CD4-positive, CD25-positive, alpha-beta regulatory T cell (primary cell): ENCODE measurements at places on chromosomes 1 and 21.

- DNase-seq, result no peak
These were observed 62.4 kb downstream of the RERE start for GRCh38 chr1:8754993-8755392.

GRCh38 chr1:5566924-5567323 lies 425.3 kb downstream of the NPHP4 start:
- DNase-seq, result no peak

DNA sequence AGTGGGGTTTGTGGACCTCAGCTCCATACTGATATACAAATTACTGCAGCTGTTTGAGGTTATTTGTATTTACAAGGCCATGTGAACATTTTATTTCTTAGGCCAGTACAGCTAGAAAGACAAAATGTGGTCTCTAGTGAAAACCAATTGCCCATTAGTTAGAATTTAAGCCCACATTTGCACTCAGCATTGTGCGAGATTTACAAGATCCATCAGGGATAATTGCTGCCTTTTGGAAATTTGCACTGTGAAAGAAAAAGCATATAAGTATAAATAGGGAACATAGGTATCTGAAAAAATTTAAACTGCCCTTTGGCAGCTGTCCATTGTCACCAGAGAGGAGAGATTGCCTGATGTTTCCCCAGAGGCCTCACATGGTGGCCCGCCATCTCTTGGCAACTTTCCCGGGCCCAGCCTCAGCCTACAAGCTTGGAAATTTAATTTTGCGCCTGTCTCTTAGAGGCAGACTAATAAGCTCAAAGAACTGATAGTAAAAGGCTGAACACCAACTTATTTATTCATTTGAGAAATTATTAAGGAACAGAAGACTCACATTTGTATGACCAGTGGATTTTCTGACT lies 120.7 kb downstream of the MAP3K21 start:
- no peak for DNase-seq

GRCh38 chr1:92443893-92444292 lies 42.8 kb downstream of the GFI1 start:
- DNase-seq, result no peak

DNA sequence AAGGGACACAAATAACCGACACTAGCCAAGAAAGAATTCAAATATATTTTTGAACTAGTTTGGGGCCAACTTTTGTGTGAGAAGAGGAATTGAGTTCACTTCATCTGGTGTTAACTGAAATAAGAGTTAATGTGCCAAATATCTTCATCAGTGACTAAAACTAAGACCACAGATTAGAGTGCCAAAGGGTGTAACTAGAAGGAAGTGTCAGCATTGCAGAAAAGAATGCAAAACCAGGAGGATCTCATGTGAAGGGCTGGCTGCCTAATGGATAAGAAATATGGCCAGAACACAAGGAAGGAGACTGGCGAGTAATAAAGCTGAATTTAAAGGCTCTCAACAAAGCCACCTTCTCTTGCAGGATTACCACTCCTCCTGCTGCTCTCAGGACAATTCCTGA lies 61.8 kb upstream of the LRRC8D start:
- no peak for DNase-seq

DNA sequence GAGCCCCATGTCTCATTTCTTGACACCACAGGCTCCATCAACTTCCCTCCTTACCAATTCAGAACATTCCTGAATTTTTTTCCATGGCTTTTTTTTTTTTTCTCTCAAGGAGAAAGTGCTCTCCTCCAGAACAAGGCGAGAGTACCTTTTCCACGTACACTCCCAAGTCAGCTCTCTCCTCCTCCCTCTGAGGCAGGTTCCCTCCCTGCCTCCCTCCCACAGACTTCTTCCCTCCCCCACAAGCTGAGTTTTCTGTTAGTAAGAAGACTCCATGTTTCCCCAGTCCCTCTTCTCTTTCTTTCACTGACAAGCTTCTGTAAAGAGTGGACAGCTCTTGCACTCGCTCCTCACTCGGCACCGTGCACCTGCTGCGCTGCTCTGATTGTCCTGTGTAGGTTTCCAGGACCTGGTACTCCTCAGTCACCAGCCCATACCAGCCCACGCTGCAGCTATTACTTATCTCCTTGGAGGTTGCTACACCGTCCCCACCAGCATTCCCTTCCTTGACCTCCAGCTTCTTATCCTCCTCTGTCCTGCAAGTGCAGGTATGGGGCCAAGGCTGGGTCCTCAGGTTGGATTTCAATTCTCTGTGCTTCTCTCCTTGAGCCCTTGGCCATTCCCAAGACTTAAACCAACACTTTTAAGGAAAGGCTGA lies 3.8 kb downstream of the TRAF5 start:
- DNase-seq, result no peak

GRCh38 chr1:62058956-62059355 lies 135.7 kb upstream of the L1TD1 start:
- DNase-seq, result no peak

DNA sequence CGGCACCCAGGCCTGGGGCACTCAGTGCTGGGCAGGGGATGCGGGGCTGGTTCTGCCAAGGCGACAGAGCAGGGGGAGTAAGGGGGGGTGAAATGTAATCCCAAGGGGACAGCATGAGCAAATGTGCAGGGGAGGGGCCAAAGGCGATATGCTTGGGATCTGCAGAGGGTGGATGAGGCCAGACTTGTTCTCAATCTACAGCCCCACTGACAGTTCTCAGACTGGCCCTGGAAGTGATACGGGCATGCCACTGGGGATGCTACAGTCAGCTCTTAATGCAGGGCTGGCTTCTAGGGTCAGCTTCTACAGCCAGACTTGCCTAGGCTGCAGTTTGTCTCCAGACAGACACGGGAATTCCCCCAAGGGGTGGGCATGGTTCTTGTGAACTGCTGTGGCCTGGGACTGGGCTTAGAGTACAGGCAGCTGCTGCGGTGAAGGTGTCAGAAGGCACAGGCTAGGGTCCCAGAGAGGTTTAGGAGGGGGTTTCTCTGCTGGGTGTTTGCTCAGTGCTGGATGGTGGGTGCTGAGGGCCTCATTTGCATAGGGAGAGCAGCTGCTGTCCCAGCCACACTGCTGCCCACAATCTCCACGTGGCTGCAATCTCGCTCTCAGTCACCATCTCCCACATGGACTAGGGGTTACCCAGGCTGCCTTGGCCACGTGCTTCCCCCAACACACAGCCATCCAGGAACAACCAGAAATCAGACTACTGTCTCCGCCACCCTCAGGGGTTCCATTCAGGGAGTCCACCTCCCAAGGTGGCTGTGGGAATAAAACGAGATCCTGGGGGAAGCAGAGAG lies 190.1 kb downstream of the HIVEP3 start:
- no peak for DNase-seq

DNA sequence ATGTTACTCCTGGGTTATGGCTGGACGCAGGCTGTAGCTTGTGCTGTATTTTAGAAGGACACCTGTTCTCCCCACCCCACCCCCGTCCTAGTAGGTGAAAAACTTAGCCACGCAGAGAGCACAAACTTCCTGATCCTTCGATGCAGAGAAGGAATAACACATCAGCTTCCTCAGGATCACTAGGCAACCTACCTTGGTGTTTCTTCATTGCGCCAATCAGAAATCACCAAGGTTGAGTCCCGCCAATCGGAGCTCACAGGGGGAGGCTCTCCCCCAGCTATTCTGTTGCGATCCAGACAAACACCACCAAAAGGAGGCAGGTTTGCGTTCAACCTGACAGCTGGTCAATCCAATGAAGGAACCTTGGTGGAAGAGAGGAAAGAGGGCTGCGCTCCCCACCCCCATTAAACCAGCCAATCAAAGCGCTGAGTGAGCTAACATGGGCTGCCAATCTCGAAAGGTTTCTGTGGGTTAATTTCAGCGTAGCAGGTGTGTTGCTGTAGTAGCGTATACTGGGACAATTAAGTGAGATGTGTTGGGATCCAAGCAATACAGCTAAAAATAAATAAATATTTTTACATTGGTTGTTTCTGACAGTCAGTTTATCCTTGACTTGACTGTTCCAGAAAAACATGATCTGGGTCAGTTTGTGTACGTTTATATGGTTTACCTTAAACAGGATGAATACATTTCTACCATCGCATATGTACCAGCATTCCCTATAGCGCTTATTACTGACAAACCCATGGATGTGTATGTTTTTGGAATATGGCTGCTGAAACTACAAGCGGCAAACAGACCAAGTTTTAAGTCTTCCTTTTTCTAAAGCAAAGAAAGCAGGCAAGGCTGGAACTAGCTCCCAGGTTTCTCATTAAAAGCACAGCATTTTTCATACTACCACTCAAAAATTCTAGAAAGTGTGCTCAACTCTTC lies at the start of gene GOLPH3L:
Gene GOLPH3L, minus strand, starts transcription at position 160 of the 933 bp plus-strand sequence. CDS start 2,316 bp downstream, outside the sequence.
- peak; percentile 98 for DNase-seq

DNA sequence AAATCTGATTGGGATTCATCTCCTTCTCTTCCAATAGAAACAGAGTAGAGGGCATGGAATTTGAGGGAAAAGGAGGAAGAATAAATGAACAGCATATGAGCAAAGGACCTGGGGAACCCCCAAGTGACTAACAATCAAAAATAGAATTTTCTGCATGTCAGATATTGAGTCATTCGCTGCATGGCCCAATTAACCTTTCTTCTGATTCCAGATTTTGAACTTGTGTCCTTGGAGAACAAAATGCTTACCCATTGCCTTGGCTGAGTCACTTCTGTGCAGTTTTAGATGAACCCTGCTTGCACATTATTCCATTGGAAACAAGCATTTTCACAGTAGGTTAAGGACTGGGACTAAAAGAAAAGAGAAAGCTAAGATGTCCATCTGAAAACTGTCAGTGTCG lies 390.5 kb downstream of the ST6GALNAC3 start:
- DNase-seq, result no peak

DNA sequence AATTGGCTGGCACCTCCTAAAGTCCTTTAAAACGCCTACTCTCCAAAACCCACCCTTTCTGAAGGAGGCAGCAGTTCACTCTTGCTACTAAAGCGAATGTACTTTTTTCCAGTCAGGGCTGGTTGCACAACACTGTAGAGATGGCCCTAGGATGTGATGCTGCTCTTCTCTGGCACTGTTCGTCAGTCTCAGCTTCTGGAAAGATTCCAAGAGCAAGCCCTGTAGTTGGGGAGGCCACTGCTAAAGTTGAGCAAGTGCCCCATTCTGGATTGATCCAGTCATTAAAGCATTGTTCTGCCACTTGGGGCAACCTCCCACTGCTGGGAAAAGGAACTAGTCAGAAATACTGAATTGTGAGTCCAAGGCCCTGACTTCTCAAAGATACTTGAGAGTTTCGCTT lies 28.5 kb upstream of the KCNQ4 start:
- DNase-seq, result no peak

GRCh38 chr1:21626921-21627339 lies 42.2 kb downstream of the RAP1GAP start:
- DNase-seq, result no peak

- DNase-seq, result no peak
These were observed 316.1 kb downstream of the AJAP1 start for GRCh38 chr1:4970532-4970931.

GRCh38 chr1:196152086-196152485 lies 456.2 kb downstream of the KCNT2 start:
- no peak for DNase-seq

DNA sequence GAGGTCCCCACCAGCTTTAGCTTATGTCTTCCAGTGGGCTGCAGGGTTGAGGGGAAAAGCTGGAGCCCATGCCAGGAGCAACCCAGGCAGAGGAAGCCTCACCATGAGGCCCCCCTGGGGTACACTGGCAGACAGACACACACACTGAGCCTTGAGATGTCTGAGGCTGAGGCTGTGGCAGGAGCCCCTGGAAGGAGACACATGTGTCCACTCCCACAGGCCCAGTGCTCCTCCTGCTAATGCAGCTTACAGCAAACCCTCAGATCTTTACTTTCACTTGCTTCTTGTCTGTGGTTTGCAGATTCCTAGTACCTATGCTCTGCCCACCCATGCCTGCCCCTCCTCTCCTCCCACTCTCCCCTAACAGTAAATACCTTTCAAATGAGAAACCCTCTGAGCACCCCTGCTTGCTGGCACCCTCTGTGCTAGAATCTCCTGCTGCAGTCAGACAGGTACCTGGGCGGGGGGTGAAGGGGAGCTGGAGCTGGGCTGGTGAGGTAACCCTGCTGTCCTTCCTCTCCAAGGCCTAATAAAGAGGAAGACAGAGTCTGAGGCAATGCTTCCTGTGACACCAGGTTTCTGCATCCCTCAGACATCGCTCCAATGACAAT lies 63.4 kb upstream of the NEK2 start:
- peak; percentile 4 for DNase-seq

- DNase-seq, result no peak
These were observed 2.8 kb upstream of the KRTAP10-5 start for GRCh38 chr21:44583089-44583799.

DNA sequence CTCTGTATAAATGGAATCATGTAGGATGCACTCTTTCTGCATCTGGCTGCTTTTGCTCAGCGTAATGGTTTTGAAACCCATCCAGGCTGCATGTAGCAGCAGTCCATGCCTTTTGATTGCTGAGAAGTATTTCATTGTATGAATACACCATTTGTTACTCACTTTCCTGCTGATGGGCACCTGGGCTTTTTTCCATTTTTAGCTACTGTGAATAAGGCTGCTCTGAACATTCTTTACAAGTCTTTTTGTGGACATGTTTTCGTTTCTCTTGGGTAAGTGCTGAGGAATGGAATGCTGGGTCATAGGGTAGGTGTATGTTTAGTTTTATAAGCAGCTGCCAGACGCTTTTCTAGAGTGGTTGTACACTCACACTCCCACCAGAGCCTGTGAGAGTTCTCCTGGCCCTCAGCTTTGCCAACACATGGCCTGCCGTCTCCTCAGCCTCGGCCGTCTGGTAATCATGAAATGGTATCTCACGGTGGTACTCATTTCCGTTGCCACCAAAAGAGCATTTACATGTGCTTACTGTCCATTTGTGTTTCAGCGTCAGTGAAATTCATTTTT lies 22.7 kb downstream of the SLX9 start:
- DNase-seq, result no peak

DNA sequence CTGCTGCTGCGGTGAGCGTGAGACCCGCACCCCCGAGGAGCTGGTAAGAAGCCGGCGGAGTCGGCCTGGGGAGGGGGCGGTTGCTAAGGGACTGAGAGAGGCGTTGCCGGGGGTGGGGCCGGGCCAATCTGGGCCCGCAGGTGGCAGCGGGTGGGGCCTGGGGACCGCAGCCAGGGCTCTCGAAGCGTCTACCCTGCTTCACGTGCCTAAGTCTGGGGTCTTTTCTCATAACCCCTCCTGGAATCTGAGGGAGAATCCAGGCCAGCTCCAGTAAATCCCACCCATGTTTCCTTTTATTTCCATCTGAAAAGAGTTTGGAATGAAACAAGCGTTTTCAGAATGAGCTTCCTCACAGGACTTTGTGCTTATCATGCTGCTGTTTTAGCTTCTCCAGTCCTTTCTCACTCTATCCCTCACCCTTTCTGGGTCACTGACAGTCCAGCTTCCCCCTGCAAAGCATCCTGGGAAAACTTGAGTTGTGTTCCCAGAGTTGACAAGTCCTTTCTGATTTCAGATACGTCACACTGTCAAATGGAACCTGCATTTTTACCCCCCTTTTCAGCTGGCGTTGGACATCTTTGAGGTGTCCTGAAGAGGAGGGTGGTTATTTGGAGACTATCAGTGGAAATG lies 431 bp downstream of the CLCN6 start:
- no peak for DNase-seq

DNA sequence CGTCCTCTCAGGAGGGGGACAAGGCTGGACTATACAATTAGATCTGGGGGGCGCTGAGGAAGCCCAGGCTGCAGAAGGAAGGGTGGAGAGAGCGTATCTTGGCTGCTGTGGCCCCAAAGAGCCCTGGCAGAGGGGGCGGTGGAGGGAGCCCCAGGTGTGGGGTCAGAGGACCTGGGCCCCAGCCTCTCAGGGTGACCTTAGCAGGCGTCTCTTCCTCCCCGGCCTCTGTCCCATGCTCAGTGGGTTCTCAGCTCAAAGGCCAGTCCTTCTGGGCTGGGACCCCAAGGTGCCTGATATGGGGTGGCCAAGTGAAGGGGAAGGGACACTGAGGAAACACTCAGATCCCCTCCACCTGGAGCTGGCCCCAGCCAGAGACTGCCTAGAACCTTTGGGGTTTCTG lies 1.8 kb downstream of the FAM131C start:
- no peak for DNase-seq
